ENCODE measurements at places on chromosomes 7 and 10.
A peak's percentile ranks its signal among the peaks of the same experiment; 100 is the strongest.

DNA sequence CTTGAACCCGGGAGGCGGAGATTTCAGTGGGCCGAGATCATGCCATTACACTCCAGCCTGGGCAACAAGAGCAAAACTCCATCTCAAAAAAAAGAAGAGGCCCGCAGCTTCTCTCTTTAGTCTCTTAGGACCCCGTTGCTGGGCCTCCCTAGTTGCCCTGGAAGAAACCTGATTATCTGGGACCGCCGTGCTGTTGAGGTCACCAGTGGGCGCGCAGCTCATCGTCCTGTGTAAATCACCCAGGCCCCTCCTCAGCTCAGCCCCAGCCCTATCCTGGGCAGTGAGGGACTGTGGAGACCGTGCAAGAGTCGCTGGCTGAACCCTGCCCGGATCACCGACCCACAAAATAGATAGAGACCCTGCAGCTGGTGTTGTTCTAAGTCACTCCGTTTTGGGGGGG lies 85.0 kb downstream of the UNCX start:
- no peak for DNase-seq

DNA sequence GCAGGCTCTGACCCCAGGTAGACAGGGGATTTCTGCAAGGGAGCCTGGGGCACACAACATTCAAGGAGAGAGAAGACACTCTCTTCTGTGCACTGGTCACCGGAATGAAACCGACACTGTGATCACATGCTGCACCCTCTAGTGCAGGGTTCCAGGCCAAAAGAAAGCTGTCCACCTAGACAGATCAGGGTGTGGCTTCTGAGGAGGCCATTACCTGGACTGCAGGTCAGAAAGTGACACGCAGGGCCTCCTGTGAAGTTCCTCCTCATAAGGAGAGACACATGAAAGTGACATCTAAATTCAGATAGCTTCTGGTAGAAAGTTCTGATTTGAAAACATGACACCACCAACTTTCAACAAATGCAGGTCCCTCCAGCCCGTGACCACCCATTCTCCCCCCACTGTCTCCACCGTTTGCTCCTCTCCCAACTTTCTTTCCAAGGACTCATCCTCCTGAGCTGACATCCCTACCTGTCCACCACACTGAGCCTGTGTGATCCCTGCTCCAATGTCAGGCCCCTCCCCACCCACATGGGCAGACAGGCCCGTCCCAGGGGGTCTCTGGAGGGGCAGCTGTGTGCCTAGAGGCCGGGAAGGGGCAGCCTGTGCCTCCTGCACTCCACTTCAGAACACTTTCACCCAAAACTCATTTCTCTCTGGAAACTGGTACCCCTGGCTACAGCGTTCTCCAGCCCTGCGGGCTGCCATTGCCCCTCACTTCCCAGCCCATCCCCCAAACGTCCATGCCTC lies 198.0 kb downstream of the TNS3 start:
- no peak for DNase-seq

- DNase-seq: no peak
Measured at GRCh38 chr7:15989194-15989593, 302.7 kb upstream of the MEOX2 start.

GRCh38 chr10:8006274-8006999 lies 48.1 kb upstream of the GATA3 start:
- DNase-seq: no peak

GRCh38 chr7:117281562-117281961 lies 41.3 kb downstream of the WNT2 start:
- DNase-seq: no peak

DNA sequence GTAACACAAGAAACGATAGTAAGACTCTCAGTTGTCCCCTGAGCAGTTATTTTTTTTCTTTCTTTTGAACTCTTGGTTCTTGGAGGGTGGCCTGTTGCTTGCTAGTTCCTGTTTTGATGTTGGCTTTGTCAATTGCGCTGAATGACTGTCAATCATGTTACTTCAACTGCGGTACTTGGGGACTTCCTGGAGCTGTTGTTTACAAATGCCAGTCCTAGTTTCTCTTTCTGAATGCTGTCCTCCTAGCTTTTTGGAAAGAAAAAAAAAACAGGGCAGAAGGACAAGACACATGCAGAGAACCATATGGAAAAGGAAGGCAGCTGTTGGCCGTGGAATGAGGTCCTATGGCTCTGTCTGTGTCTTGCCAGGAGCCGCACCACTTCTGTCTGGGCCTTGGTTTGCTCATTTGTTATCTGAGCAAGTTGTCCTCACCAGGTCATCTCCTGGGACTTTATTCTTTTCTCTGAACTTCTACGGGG lies 7.0 kb upstream of the PDCD4 start:
- DNase-seq: peak; percentile 33

DNA sequence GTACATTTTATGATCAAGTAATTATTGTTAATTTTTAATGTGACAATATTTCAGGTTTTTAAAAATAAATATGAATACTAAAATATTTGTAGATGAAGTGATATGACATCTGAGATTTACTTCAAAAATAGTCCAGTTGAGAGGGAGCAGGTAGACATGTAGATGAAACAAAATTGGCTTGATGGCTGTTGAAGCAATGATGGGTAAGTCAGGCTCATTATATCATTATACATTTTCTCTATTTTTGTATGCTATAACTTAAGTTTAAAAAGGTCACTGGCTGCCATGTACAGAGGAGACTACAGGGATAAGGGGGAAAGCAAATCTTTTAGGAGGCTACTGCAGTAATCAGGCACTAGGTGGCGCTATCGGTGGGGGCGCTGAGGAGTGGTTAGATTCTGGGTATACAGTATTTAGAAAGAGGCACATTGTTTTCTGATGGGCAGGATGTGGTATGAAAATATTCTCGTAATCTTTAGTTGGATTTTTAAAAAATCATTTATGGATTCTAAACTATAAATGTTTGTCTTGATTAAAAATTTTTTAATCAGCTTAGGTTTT lies 189.8 kb upstream of the IMMP2L start:
- DNase-seq: peak; percentile 45

GRCh38 chr10:76558586-76558985 lies 1079.0 kb downstream of the KCNMA1 start:
- DNase-seq: no peak

GRCh38 chr7:116708248-116708647 lies 36.3 kb downstream of the MET start:
- no peak for DNase-seq

GRCh38 chr7:156999958-157000726 lies 10.3 kb downstream of the MNX1 start:
- DNase-seq: no peak

- no peak for DNase-seq
Measured at GRCh38 chr7:144863320-144863647, 27.4 kb upstream of the TPK1 start.

- DNase-seq: no peak
Measured at GRCh38 chr7:71987200-71987767, 424.9 kb downstream of the CALN1 start.

- DNase-seq: no peak
Measured at GRCh38 chr10:84596585-84596984, 268.2 kb downstream of the CCSER2 start.

DNA sequence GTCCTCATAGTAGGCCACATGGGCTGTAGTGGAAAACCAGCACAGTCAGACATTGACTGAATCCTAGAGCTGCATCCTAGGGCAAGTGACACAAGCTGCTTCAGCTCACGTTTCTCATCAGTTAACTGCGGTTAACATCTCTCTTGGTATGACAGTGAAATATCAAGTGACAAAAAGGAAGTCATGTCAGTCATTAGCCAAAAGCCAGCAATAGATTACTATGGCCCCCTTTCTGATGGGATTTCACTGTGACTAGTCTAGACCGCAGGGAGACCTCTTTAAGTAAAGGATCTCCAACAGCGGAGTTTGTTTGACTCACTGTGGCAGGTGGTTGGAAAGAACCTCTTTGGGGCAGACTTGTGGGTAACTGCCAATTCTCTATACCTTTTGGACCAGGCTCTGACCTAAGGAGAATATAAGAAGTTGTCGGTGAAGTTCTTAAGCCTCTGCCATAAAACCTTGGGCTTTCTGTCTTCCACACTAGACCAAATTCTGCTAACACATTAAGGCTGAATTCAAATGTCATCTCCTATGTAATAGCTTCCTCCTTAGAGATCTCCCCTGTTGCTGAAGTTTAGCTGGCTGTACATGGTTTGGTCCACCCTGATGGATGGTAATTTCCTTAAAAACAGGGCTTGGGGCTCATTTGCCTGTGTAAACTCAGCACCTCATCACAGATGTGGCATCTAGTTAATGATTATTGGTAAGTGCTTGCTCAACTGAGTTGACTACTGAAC lies 115.3 kb downstream of the SGMS1 start:
- DNase-seq: no peak

GRCh38 chr10:67803588-67804394 lies 34.2 kb downstream of the DNAJC12 start:
- no peak for DNase-seq

DNA sequence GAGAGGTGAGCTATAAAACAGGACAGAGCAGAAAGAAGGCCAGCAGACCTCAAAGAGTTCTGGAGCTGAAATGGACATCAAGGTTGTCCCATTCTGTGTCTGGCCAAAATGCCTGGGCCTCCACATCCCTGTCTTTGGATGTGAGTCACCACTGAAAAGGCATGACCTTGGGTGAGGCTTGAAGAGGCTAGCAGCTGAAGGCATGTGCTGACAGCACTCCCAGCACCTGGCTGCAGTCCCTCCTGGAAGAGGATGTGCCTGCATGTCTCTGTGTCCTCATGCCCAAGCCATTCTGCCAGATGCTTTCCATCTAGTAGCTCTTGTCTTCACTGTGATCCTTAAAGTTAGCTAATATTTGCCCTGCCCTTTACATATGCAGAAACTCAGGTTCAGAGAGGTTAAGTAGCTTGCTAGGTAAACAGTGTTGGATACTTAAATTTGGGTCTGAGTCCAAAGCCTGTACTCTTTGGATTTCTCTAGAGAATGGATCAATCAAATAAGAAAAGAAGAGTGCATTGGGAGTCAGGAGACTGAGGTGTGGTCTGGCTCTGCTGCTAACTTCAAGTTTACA lies 35.8 kb downstream of the HECW1 start:
- no peak for DNase-seq

GRCh38 chr7:137882261-137882668 lies 35.5 kb upstream of the DGKI start:
- no peak for DNase-seq

- DNase-seq: no peak
Measured at GRCh38 chr10:10589540-10590303, 427.9 kb upstream of the CELF2 start.

DNA sequence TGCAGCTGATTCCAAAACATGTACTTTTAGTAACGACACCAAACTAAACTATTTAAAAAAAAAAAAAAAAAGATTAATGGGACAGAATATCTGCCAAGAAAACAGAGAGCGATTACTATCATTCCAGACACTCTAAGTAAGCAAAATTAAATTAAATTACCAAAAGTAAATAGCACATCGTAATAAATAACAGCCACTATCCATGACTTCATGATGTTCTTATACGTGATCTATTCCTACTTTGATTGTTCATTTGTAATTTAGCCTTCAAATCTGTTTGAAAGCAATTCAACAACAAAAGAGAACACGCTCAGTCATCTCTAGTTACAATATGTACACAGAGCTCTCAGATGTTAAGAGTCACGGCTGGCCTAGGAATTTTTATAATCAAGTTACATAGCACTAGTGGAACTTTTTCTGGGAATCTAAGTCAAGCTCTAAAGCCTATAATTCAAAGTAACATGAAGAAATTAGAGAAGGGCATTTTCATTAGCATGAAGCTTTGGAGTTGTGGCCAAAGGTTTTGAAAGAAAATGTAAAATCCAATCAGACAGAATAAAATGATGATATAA lies 241.7 kb upstream of the NEBL start:
- DNase-seq: no peak

- no peak for DNase-seq
Measured at GRCh38 chr10:102016416-102016815, 39.6 kb downstream of the ARMH3 start.

DNA sequence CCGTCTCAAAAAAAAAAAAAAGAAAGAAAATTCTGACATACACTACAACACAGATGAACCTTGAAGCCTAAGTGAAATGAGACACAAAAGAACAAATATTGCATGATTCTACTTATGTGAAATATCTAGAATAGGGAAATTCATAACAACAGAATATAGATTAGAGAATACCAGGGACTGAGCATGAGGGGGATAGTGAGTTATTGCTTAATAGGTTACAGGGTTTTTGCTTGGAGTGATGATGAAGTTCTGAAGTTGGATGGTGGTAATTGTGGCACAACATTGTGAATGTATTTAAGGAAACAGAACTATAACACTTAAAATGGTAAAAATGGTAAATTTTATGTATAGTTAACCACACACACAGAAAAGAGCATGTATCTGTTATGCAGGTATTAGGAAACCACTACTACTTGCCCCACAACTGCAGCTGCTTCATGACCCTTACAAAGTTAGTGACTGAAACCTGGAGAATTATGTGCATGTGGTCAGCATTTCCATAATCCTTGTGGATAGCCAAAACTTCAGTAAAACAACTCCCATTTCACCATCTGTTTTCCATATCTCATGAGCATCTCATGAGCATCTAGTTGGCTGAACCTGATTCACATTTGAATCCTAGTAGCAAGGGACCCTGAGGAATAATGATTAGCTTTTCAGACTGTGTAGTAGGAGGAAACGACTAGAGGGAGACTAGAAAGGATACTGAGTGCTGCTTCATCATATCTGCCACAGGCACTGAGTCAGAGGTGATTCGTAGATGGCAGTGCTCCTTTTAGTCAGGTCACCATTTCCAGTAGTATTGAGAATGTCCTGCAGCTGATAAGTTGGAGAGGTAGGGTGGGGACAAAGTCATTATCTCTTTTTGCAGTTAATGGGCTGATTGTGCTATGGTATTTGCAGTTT lies 26.3 kb downstream of the SAMD8 start:
- DNase-seq: peak; percentile 48

DNA sequence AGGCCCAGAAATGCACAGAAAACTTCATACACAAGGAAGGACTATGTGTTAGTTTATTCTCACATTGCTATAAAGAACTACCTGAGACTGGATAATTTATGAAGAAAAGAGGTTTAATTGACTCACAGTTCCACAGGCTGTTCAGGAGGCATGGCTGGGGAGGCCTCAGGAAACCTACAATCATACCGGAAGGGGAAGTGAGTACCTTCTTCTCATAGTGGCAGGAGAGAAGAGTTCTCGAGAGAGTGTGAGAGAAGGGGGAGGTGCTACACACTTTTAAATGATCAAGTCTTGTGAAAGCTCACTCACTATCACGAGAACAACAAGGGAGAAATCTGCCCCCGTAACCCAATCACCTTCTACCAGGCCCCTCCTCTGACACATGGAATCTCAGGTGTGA lies 16.8 kb upstream of the RAMP3 start:
- DNase-seq: no peak

- no peak for DNase-seq
Measured at GRCh38 chr10:105113666-105114065, 472.6 kb downstream of the SORCS3 start.
